ENCODE measurements at places on chromosomes 16 and 17. TPM values are rescaled to one million over a fixed set of nuclear protein-coding genes. Genes with fewer than 3 reads are reported as not detected.

The FOXJ1 gene
- polyA plus RNA-seq = 15.5 TPM

The SPATA20 gene
- polyA plus RNA-seq = 34.9 TPM

The RAI1 gene
- 25.9 TPM for polyA plus RNA-seq

The OMG gene
- polyA plus RNA-seq = 0.48 TPM

The DNAAF8 gene
- 2.2 TPM for polyA plus RNA-seq

The VAT1 gene
- polyA plus RNA-seq = 113 TPM

The CPHXL2 gene
- 0.40 TPM for polyA plus RNA-seq

The CTRL gene
- polyA plus RNA-seq = 8.0 TPM

The OR1A1 gene
- 0.08 TPM for polyA plus RNA-seq

The HOXB8 gene
- polyA plus RNA-seq = 44.8 TPM

The KRTAP4-16 gene
- not detected for polyA plus RNA-seq

The UTS2R gene
- 0.40 TPM for polyA plus RNA-seq

The RAMP2 gene
- polyA plus RNA-seq = 70.0 TPM

The CNTD1 gene
- polyA plus RNA-seq = 3.4 TPM

The PRMT7 gene
- polyA plus RNA-seq = 56.2 TPM

The KIAA0513 gene
- polyA plus RNA-seq = 4.8 TPM

The HOXB7 gene
- 39.8 TPM for polyA plus RNA-seq

The OR4D1 gene
- polyA plus RNA-seq = 0.10 TPM

The SLC13A2 gene
- polyA plus RNA-seq = 15.2 TPM

The SYNGR3 gene
- polyA plus RNA-seq = 1.5 TPM

The CSH2 gene
- 0.20 TPM for polyA plus RNA-seq

The MYO1D gene
- polyA plus RNA-seq = 27.1 TPM

The HOXB1 gene
- 0.38 TPM for polyA plus RNA-seq

The NPTX1 gene
- polyA plus RNA-seq = 1.00 TPM

The EPX gene
- polyA plus RNA-seq = 0.90 TPM

The FBXO39 gene
- 0.17 TPM for polyA plus RNA-seq

The FOXN1 gene
- polyA plus RNA-seq = 0.55 TPM

The SYT17 gene
- 12.2 TPM for polyA plus RNA-seq

The CMTM2 gene
- 0.75 TPM for polyA plus RNA-seq

The DPEP2 gene
- 1.2 TPM for polyA plus RNA-seq

Measured in left kidney (tissue), 8 donors.